ENCODE measurements at places on chromosomes 5 and 9.

DNA sequence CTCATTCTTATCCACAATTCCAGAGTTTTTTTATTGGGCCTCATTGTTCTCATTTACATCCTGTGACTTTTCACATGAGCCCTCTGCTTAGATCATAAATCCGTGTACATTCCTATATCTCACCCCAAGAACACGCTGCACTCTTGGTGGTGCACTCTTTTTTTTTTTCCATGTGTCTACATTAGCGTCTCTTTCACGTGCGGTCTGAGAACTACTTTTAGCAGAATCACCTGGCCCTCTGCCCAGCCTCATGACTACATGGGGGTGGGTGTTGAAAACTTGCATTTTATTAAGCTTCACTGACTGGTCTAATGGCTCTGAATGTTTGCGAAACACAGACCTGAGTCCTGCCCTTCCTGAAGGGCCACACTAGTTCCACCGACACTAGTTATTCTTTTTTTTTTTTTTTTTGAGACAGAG lies 18.6 kb downstream of the C9orf57 start:
- no peak for DNase-seq

DNA sequence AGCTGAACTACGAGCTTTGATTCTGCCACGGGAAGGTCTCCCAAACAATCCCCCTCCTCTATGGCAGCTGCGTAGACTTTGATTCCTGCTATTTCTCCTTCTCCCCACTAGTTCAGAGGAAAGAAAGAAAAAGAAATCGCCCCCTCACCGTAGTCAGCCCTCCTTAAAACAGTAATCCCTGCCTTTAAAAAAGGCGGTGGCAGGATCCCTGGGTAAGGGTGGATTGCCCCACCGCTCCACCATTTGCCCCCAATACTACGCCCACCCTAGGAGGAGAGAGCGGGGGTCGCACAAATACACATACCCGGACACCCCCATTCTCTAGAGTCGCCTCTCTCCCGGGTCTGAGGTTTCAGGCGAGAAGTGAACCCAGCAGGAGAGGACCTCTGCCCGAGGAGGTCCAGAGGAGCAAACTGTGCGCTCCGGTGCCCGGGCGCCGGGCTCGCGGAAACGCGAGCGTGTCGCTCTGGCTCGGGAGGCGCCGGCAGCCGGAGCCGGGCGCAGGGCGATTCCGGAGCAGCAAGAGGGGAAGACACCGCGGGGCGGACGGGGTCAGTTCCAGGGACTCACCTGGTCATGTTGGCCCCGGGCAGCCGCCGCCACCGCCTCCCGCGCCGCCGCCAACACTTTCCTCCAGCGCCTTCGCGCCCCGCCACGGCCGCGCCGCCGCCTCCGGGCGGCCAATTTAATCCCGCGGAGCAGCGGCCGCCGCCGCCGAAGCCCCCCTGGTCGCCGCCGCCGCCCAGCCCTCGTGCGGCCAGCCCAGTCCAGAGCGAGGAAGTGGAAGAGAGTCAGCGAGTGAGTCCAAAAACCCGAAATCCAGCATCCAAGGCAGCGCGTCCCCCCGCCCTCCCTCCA lies 1057.7 kb upstream of the DMAC1 start:
- peak; percentile 72 for DNase-seq

DNA sequence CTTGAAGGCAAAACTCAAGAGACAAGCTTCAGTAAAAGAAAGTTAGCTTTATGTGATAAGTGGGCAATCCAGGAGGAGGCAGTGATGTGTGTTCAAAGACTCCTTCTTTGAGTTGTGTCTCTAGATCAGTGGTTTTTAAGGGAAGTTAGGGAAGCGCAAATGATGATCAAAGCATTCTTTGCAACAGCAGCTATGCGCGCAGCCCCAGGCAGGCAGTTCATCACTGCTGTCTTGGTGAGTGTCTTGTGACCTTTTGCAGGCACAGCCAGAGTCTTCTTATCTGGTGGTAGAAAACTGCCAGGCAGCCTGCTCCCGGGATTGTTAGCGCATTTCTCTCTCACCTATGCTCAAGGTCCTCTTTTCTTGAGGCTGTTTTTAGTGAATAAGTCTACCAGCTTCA lies 40.3 kb upstream of the CLK4 start:
- DNase-seq: no peak

DNA sequence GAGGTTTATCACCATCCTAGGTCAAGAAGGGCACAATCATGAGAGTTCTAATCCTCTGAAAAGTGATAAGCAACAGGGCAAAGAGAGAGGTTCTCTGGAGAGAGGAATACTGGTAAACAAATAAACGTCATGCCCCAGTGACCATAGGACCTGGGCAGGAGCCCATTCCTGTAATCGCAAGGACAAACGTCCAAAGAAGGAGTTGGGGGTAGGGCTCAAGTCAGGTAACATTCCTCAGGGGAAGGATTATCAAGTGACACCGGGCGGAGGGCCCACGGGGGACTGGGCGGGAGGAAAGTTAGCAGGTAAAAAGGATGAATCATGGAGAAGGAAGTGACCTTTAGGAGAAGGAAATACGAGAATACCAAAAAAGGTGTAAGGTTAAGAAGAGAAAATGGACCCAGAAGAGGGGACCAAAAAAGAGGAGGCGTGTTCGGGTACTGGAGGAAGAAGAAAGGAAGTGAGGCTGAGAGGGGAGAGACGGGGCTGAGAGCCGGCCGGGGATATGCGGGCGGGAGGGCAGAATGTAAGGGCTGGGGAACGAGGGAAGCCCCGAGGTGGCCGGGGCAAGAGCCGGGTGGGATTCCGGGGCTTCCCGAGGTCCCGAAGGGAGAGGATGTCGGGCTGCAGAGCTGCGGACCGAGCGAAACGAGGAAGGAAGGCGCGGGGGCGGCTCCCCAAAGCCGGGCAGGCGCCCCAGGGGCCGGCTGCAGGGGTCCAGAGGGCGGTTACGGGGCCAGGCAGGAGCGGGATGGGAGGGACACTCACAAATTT lies 583 bp downstream of the DIAPH1 start:
- DNase-seq: peak; percentile 50
